ENCODE measurements at places on chromosomes 2 and 18.

DNA sequence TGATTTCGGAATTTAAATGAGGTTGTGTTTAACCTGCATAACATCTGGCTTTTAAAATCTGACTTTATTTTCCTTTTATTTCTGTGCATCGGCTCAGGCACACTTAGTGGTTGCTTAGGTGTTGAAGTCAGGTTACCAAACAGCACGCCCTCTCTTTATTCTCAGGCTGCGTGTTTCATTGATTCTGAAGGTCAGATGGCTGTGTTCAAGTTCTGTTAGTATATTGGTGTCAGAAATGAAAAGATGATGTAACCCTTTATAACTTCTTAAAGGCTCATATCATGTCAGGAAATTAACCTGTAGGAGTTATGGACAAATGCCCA is 246.5 kb downstream of the LDLRAD4 start:
- DNase-seq: no peak

GRCh38 chr18:78679031-78679430 is 300.6 kb upstream of the SALL3 start:
- DNase-seq: no peak

- no peak for DNase-seq
Measured at GRCh38 chr2:237859082-237859433, 365 bp upstream of the RAMP1 start.

GRCh38 chr2:180829261-180829660 is 151.1 kb upstream of the UBE2E3 start:
- no peak for DNase-seq

GRCh38 chr2:46848447-46848846 is 67.2 kb downstream of the MCFD2 start:
- no peak for DNase-seq

GRCh38 chr2:190478572-190479195 is 55.8 kb downstream of the NEMP2 start:
- DNase-seq: no peak

GRCh38 chr18:45745817-45746461 is 22.0 kb downstream of the SLC14A1 start:
- DNase-seq: no peak

DNA sequence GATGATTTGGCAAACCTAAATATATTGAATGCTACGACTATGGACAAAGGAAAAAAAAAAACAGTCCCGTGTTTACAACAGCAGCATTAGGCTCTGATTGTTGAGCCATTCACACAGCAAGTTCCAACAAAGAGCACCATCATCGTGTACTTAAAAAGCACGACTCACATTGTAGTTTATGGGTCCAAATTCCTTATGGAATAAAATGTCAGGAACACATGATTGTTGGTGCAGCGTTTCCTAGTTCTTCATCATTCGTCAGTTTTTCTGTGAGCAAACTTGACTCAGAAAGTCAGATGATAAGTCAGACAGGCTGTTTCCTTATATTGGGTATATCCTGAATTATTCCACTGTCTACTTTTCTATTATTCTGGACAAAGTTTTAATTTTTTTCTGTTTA is 10.0 kb upstream of the KIDINS220 start:
- no peak for DNase-seq

DNA sequence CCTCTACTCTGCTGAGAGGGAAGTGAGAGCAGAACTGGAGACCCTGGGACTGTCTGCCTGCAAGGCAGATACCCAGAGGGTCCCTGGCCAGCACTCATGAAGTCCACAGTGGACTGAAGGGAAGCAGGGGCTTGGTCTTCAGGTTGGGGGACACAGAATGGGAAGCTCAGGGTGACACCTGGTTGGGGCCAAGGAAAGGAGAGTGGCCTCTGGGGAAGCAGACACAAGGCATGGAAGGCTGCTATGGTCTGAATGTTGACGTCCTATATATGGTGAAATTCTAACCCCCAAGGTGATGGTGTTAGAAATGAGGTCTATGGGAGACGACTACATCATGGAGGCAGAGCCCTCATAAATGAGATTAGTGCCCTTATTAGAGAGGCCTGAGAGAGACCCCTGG is 69.3 kb downstream of the MRO start:
- no peak for DNase-seq

DNA sequence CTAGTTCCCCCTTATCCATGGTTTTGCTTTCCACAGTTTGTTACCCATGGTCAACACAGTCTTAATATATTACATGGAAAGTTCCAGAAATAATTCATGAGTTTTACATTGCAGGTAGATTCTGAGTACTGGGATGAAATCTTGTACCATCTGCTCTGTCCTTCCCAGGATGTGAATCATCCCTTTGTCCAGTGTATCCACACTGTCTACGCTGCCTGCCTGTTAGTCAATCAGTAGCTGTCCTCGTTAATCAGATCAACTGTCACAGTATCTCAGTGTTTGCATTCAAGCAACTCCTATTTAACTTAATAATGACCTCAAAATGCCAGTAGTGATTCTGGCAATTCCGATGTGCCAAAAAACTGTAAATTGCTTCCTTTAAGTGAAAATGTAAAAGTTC is 76.3 kb downstream of the DYNC1I2 start:
- no peak for DNase-seq

- DNase-seq: no peak
Measured at GRCh38 chr2:8692783-8693156, 10.9 kb downstream of the ID2 start.

DNA sequence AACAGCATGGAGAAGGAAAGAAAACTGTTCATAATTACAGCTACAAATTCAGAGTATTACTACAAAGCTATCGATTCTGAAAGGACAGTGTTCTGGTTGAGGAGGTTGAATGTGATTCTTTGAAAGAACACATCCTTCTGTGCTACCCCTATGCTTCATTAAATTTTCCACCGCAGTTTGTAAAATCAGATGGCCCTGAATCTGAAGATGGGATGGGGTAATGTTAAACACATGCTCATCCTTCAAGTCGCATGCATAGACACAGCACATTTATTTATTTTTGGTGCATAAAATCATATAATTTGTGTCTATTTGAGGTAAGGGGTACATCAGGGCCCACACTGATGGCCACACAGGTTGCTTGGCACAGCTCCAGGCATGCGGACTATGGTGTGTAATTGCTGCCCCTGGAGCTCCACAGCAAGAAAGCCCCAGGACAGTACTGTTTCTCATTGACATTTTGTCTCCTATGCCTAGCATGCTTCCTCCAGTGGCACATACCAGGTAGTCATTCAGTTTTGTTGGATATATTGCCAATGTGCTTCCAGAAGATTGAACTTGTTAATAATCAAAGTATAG is 238.8 kb upstream of the TANK start:
- DNase-seq: no peak

DNA sequence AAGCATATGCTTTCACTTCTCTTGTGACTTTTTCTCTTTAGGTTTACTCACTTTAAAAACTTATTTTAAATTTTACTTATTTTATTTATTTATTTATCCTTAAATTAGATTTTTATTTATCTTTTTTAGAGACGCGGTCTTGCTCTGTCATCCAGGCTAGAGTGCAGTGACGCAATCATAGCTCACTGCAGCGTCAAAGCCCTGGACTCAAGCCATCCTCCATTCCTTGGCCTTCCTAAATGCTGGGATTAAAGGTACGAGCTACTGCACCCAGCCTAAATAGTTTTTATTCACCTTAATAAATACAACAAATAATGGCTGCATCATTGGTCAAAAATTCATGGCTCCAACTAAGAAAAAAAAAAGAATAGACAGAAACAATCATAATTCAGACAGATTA is 415.7 kb upstream of the FIGN start:
- DNase-seq: no peak

GRCh38 chr18:61679836-61680235 is 213.0 kb downstream of the RNF152 start:
- DNase-seq: no peak

GRCh38 chr2:216695401-216695821 is at the start of gene IGFBP5:
IGFBP5 (minus strand) TSS chr2:216695549; CDS start chr2:216694775, 774 bp downstream.
- DNase-seq: no peak

- DNase-seq: no peak
Measured at GRCh38 chr2:33022989-33023727, 76.4 kb downstream of the LTBP1 start.

- DNase-seq: peak; percentile 5
Measured at GRCh38 chr2:117785740-117786139, 28.8 kb upstream of the DDX18 start.

- DNase-seq: no peak
Measured at GRCh38 chr2:122033778-122034177, 278.3 kb downstream of the TSN start.

GRCh38 chr2:217742841-217743240 is 260.0 kb downstream of the TNS1 start:
- no peak for DNase-seq

GRCh38 chr2:152606081-152606480 is 111.2 kb downstream of the PRPF40A start:
- no peak for DNase-seq

- no peak for DNase-seq
Measured at GRCh38 chr2:239349453-239350135, 51.2 kb downstream of the HDAC4 start.

DNA sequence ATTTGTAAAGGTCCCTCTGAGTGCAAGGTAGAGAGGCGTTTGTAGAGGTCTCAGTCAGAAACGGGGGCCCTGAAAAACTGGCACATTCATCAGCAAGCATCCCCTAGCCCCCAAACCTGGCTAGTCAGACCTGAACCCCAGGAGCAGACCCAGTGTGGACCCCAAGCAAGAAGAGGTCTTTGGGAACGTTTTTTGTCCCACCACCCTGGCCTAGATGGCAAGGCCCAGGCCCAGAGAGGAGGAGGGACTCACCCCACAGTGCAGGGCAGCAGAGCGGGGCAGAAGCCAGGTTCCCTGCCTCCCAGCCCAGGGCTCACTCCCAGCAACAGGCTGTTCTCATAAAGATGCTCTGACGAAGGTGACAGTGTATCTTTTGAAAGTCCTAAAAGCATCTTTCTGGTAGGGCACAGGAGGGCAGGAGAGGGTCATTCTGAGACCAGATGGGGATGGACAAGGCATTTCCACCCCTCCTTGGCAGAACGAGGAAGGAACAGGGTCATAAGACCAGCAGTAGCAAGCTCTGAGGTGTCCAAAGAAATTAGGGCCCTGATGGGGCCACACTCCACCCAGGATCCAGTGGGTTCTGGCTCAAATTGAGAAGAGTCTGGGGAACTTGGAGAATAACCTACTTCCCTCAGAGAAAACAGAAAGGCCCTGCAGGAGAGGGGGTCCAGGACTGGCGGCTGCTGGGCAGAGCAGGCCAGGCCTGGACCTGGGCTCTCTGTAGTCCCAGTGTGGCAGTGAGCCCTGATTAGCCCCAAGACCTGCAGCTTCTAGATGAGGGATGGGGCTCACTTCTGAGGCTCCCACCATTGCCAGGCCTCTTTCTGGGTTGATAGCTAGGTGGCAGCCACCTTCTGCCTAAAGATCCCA is 18.2 kb downstream of the ADRA2B start:
- DNase-seq: no peak

- DNase-seq: no peak
Measured at GRCh38 chr2:71602581-71602980, 149.2 kb downstream of the DYSF start.

DNA sequence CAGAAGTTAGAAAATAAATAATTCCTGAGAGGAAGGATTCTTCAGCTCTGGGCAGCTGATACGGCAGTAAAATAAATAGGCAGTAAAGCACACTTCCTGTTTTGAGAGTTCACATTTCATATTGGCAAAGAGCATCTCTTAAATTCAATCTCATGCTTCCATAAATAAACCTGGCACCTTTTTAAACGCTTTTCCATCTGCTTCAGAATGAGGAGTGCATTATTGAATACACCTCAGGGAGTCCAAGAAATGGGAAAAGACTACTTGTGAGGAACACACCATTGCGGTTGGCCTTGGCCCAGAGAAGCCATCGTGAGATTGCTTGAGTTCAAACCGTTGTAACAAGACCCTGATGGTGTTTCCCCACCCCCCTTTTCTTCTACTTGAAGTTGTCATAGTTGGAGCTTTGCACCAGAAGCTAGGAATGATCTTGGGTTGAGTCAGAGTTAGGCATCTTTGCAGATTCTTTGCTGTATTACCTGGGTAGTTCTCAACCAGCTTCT is 123.9 kb downstream of the RDH14 start:
- no peak for DNase-seq

- no peak for DNase-seq
Measured at GRCh38 chr2:158750458-158751125, 44.5 kb upstream of the DAPL1 start.

DNA sequence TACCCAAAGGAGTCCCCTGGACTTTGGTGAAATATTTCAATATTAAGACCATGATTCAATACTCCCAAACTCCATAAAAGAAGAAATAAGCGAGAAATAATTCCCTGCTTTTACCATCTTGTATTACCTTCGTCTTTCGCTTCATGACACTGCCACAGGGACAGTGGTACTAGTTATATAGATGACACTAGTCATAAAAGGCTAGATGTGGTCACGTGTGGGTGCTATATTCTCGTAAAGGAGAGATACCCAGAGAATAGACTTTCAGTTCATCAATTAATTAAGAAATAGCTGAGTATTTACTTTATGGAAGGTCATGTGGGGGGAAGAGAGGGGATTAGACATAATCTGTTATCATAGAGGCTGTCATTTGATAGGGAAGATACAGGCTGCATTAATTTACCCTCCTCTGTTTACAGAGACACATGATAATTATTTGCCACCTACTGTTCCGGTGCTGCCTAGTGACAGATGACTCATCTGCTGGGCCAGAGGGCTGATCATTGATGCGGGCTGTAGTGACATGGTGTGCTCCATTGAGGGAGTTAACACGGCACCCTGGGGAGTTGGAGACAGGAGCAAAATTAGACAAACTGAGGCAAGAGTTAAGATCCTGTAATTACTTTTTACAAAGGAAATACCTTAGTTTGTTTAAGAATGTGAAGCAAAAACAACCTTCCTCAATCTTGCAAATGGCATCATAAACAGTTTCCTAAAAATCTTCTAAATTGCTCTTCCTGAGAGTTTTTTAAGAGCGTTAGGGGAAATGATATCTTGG is 78.2 kb upstream of the ITGB6 start:
- no peak for DNase-seq

GRCh38 chr18:985212-985661 is 80.6 kb downstream of the ADCYAP1 start:
- no peak for DNase-seq

GRCh38 chr2:159110784-159111183 is 142.3 kb downstream of the TANC1 start:
- no peak for DNase-seq

- no peak for DNase-seq
Measured at GRCh38 chr2:60973705-60974104, 43.8 kb upstream of the PEX13 start.

- DNase-seq: no peak
Measured at GRCh38 chr18:26301681-26302080, 75.4 kb downstream of the TAF4B start.

DNA sequence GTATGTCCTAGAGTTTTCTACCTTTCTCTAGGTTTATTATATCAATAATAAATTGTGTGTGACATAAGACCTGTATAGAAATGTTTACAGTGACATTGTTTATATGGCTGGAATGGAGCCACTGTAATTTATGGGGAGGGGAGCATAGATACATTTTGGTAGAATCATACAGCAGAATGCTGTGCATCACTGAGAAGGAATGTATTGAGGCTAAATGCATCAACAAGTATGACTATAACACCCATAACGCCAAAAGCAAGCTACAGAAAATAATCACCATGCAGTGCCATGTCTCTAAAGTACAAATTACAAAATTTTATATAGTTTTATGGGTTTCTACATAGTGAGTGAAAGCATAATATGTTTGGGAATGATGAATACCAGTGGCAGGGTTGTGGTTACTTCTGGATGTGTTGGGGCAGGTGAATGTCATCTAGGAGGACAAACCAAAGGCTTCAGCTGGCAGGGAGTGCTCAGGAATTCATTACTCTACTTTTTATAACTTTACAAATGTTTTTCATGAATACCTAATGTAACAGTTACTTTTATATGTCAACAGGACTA is 226.0 kb upstream of the NETO1 start:
- no peak for DNase-seq

All from GM12864 (cell line).